ENCODE measurements at places on chromosomes 3 and 15.
A peak's percentile ranks its signal among the peaks of the same experiment; 100 is the strongest.

GRCh38 chr3:58434168-58434504 lies 504 bp upstream of the PDHB start:
- DNase-seq = no peak

DNA sequence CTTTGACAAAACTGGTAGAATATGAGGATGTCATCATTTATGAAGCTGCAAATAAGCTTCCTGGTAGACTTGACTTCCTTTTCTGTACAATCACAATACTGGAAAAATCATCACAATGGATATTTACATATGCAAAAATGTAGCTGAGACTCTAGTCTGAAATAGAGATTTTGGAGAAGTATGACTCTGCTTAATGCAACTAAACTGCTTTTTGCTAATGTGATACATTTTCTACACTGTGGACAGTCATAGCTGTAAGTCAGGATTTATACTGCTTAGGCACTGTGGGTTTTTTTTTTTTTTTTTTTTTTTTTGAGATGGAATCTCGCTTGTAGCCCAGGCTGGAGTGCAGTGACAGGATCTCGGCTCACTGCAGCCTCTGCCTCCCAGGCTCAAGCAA lies 34.5 kb upstream of the ST3GAL6 start:
- DNase-seq = no peak

DNA sequence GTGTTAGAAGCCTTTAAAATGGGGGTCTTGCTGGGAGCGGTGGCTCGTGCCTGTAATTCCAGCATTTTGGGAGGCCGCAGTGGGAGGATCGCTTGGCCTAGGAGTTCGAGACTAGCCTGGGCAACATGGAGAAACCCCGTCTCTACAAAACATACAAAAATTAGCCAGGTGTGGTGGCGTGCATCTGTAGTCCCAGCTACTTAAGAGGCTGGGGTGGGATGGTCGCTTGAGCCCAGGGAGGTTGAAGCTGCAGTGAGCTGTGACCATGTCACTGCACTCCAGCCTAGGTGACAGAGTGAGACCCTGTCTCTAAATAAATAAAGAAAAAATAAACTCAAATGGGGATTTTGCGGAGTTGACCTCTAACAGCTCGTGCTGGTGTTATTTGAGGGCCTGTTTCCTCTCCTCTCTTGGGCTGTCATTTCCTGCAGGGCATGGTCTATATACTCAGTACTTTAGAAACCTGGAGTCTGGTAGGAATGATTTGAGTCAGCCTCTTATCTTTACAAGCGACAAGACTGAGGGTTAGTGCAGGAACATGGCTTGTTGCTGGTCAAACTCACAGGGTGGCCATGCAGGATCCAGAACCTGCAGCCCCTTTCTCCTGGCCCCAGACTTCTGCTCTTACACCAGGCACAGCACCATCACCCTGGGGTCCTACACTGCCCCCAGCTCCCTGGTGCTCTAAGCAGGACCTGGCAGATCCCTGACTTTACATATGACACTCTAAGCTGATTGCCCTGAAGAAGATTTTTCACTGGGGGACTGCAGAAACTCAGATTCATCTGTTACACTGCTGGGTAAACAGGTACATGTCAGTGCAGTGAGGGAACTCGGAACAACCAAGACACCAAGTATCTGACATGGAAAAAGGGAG lies 15.1 kb downstream of the EHD4 start:
- DNase-seq = no peak

DNA sequence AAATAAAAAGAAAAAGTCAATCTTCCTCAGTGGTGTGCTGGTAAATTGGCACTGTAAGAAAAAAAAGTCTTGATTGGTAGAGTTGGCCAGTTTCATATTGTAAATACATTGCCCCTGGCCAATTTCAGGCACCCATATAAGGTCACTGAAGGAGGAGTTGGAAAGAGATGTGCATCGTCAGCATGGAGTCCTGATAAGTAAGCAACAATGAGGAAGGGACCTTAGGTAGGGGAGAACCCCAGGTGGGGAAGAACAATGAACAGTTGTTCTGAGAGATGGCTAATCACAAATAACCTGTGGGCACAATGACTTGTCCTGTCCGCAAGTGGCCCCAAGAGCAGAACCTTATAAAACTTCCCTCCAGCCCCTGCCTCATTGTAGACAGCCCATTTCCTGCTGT lies 8.6 kb upstream of the CYP8B1 start:
- DNase-seq = no peak

- no peak for DNase-seq
Observed at GRCh38 chr3:136251511-136251910, 1.4 kb downstream of the PCCB start.

- DNase-seq = no peak
Observed at GRCh38 chr3:104820959-104821358, 545.8 kb upstream of the ALCAM start.

DNA sequence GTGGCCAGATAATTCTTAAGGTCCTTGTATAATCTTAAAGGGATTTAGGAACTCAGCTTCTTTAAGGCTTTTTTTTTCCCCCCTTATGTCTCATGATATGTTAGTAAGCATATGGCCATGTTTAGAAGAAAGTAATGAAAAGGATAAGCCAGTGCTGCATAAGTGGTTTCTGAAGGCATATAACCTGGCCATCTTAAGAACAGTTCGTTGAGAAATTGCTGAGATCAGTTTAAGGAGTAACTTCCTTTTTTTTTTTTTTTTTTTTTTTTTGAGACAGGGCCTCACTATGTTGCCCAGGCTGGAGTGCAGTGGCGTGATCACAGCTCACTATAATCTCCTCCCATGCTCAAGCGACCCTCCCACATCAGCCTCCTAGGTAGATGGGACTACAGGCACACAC lies 51.7 kb downstream of the UBE2E2 start:
- no peak for DNase-seq

DNA sequence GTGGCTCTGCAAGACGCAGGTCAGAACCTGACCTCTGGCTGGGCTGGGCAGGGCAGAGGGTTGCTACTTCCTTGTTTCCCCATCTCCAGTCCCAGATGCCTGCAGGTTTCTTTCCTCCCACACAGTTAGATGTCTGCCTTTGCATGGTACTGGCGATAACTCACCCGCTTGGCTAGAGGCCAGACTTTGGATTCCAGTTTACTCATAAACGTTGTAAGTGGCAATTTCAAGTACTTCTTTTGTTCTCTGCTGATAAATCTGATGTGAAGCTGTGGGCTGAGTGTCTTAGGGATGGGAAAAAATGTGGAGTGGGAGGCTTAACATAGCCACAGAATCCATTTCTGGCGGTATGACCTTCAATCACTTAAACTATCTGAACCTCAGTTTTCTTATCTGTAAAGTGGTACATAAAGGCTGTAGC lies 194.2 kb downstream of the EBLN2 start:
- peak; percentile 16 for DNase-seq

DNA sequence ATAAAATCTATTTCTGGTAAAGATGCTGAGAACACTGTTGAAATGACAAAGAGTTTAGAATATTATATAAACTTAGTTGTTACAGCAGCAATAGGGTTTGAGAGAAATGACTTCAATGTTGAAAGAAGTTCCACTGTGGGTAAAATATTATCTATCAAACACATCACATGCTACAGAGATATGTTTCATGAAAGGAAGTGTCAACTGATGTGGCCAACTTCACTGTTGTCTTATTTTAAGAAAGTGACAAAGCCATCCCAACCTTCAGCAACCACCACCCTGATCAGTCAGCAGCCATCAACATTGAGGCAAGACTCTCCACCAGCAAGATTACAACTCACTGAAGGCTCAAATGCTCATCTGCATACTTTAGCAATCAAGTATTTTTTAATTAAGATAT lies 20.2 kb downstream of the TMEM39A start:
- DNase-seq = no peak

GRCh38 chr15:60620708-60621107 lies 141.8 kb upstream of the ICE2 start:
- peak; percentile 51 for DNase-seq

- DNase-seq = no peak
Observed at GRCh38 chr15:56351957-56352506, 13.2 kb upstream of the TEX9 start.
